CD4-positive, alpha-beta T cell (primary cell): ENCODE measurements at places on chromosomes 1 and 21. TPM values are rescaled to one million over a fixed set of nuclear protein-coding genes. Genes with fewer than 3 reads are reported as not detected.
A peak's percentile ranks its signal among the peaks of the same experiment; 100 is the strongest.

GRCh38 chr1:243413431-243414151 is 157.8 kb downstream of the SDCCAG8 start:
- DNase-seq: no peak

DNA sequence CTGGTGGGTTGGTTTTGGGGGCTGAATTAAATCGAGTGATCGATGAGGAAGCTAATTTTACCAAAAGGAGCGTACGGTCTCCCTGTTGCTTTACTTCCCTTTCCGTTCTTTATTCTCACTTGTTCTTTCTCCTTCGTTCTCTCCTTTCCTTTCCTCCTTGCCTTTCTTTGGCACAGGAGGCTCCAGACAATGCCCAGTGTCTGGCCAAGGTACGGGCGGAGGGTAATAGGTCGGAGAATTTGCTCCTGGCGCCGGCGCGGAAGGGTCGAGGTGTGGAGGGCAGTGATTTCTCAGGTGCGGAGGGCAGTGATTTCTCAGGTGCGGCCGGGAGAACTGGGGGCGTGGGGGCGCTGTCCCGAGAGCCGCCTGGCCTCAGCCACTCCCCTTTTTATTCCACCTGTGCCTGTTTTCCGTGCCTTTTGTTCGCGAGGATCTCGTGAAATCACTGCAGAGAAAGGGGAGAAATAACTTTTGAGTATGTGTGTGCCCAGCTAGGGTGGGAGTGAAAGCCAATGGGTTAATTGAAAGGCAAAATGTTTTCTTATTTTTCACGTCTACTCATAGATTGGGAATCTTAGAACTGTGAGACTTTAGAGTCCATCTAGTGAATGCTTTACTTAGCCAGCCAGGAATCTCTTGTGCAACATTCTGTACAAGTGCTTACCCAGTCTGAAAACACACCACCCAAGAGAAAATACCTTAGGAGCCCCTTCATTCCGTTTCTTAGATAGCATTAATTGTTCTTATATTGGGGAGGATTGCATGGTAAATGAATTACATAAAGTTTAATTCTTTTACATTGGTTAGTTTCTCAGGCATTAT is 1.3 kb downstream of the FNBP1L start:
- DNase-seq: no peak

DNA sequence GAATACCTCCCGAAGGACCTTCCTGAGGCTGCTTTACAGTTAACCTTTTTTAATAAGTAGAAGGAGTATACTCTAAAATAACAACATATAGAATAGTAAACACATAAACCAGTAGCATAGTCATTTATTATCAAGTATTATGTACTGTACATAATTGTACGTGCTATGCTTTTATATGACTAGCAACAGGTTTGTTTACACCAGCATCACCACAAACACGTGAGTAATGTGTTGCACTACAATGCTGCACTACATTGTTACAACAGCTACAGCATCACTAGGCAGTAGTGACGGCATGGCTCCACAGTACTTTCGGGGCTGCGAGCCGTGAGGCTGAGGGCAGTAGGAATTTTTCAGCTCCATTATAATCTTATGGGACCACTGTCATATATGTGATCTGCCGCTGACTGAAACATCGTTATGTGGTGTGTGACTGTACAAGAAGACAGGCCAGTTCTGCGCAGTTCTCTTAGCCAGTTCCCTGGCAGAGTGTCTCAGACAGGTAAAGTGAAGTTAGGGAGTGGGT is 82.8 kb upstream of the LRRC8D start:
- DNase-seq: no peak

- no peak for DNase-seq
Measured at GRCh38 chr1:216215169-216215568, 208.1 kb downstream of the USH2A start.

DNA sequence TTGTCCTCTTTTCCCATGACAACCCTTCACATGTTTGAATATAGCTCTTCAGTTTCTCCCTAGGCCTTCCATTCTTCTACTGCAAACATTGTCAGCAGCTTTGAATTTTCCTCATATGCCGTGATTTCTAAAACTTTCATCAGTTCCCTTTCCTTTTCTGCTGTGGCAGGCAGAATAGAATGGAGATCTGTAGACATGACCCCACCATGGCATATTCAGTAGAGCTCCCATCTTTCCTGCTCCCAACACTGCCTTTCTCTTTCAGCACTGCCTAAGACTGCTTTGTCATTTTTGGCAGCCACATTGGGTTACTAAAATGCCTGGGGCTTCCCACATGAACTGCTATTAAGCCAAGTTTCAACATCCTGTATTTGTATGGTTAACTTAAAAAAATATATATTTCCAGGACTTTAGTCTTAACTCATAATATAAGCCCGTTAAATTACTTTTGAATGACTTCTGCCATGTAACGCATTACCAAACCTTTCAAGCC is 60.9 kb downstream of the TBX19 start:
- DNase-seq: no peak

- DNase-seq: no peak
Measured at GRCh38 chr1:11057477-11057876, 2.3 kb downstream of the SRM start.

DNA sequence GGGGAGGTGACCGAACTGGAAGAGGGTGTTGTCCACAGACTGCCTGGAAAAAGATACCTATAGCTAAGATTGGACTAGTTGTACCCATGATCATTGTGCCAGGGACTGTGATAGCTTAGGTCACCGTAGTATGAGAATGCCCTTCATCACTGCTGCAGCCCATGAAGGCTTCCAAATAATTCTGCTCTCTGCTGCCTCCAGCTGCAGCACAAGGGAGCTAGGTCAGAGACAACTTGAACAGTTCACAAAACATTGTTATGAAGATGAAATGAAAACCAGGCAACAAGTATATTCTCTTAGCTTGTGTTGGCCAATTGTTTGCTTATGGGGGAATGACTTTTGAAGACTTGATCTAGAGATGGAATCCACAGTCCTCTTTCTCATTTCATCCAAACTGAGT is 246.7 kb downstream of the MRPL39 start:
- no peak for DNase-seq

DNA sequence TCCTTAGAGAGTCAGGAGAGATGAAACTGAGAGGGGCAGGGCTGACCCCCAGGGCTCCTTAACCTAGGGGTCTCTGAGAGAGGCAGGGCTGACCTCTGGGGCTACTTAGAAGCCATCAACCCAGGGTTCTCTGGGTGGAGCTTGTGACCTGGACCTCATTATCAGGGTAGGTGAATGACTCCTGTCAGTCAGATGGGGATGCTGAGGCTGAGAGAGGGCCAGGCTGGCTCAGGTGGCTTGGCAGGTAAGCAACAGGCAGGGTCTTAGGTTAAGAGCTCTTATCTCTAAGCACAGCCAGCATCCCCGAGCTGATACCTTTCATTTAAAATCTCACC is 160.9 kb downstream of the PTPRU start:
- no peak for DNase-seq

GRCh38 chr1:89958851-89959654 is 35.9 kb upstream of the ZNF326 start:
- DNase-seq: no peak

DNA sequence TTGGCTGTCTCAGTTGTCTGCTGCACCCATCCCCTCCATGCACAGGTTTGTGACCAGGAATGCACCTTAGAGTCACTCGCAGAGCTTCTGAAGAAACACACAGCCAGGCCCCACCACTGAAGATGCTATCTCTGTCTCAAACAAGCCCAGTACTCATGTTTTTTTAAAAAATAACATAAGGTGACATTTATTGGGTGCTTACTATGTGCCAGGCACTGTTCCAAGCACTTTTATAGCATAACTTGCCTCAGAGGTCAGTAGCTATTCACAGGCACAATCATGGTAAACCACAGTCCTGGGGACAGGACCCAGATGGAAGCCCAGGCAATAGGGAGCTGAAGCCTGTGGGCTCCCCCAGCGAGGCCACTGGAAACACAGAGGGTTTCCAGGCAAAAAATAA is 8.8 kb upstream of the ATP13A2 start:
- no peak for DNase-seq

PRRX1 gene
- total RNA-seq: not detected

DNA sequence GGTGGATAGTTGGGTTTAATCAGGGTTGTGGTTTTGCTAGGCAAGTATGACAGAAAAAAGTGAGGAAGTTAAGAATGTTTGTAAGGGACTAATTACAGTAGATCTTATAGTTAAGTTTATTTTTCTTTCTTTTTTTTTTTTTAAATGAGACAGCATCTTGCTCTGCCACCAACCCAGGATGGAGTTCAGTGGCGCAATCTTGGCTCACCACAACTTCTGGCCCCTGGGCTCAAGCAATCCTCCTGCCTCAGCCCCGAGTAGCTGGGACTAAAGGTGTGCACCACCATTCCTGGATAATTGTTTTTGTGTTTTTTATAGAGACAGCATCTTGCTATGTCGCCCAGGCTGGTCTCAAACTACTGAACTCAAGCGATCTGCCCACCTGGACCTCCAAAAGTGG is 41.7 kb downstream of the EYA3 start:
- DNase-seq: no peak

DCST2 gene
- 1.4 TPM for total RNA-seq

FOXD2 gene
- 0.22 TPM for total RNA-seq

POGZ gene
- 99.4 TPM for total RNA-seq

DNA sequence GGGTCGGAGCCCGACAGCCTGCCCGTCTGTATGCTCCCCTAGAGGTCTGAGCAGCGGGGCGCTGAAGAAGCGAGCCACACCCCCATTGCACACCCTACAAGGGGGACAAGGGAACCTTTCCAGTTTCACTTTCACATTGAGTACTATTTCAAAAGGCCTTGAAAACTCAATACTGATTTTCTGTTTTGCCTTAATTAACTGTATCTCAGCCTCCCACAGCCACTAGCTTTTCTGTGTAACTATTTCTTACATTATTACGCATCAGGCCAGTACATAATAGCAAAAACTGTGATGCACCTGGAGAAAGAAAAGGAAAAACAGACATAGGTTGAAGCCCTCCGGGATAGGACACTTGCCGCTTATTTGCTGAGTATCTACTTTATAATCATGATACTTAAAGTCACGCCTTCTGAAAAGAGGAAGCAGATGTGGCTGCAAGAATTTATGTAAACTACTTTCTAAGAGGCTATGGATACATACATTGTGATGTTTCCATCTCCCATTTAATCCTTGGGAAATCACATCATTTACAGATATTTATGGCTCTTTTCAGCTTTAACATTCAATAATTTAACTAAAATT is 1719.5 kb downstream of the MRPL39 start:
- peak; percentile 14 for DNase-seq

- DNase-seq: no peak
Measured at GRCh38 chr1:7401814-7402547, 369.1 kb upstream of the VAMP3 start.

BGLAP gene
- total RNA-seq: 1.9 TPM

DNA sequence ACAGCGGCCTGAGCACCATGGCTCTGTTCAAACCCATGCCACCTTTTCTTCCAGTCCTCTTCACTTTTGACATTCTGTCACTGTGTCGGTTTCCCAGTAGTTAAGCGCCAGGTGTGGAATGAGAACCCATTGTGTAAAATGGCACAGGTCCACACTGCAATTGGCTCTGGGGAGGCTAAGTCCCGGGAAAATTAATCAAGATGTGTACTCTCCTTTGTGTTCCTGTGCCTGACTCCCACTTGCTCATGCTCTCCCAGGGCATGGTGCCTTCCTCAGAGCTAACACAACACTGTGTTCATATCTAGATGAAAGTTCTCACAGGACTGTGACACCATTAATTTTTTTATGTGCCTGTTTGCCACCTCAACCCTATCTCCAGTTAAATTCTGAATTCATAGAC is 59.0 kb upstream of the BTG3 start:
- no peak for DNase-seq

DNA sequence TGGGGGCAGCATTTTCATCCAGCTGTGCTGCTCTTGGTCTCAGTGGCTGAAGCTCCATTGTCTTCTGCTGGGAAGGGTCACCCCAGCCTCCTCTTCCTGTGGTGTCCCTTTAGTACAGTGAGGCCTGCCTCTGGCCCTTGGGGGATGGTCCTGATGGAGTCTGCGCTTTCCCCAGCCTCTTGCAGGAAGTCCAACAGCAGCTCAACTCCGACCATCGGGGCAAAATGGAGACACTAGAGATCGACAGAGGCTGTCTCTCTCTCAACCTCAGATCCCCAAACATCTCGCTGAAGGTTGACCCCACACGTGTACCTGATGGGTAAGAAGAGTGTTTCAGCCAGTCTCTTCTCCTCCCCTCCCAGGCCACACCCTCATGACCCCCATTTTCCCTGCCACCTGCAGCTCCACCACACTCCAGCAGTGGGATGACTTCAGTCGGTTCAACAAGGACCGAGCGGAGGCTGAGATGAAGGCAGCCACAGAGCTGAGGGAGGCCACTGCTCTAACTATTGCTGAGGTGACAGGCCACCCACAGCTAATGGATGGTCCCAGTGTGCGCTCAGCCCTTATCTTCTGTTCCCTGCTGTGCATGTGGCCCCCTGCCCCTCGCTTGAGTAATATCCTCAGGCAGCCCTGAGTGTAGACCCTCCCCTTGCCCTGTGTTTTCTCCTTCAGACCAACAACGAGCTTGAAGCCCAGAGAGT is 2.0 kb upstream of the ADPRS start:
- DNase-seq: no peak

DNA sequence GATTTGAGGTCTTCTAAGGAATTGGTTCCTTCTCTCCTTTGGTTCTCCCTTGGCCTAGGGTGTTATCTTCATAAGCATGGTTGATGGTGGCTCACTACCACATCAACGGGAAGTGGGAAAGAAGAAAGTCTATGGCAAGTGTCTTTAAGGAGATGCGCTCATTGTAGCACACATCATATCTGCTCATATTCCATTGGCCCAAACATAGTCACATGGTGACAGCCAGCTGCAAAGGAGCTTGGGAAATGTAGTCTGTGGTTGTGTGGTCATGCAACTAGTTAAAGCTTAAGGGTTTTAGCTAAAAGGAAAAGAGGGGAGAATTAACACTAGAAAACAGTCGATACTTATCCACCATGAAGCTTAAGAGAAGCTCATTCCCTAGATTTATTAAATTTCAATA is 11.4 kb upstream of the MRPS6 start:
- no peak for DNase-seq

TNFRSF9 gene
- 0.52 TPM for total RNA-seq

DNA sequence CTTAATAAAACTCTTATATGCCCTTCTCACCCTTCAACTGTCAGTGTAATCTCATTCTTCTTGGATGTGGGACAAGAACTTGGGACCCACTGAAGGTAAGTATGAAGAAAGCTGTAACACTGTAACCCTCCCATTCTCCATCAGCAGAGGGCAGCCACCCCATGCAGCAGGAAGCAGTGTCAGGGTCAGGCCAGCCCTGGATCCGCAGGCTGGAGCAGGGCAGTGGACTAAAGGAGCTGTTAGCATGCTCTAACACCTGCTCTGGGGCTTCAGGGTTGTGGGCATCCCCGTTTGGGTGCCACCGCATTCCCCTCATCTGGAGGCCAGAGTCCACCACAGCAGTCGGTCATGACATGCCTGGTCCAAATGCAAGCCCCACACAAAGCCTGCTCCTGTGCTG is 156.5 kb downstream of the HIVEP3 start:
- DNase-seq: no peak

GRCh38 chr1:30535595-30536325 is 187.6 kb downstream of the MATN1 start:
- no peak for DNase-seq
